ENCODE measurements at places on chromosomes 2 and 18.
A peak's percentile ranks its signal among the peaks of the same experiment; 100 is the strongest.

GRCh38 chr18:65659312-65659711 is 91.5 kb upstream of the CDH7 start:
- no peak for DNase-seq

GRCh38 chr2:50345701-50346591 is 686.0 kb downstream of the NRXN1 start:
- DNase-seq: no peak

- peak; percentile 27 for DNase-seq
These were observed 815 bp downstream of the GMCL1 start for GRCh38 chr2:69830045-69830905.

- DNase-seq: no peak
These were observed 9.1 kb downstream of the TET3 start for GRCh38 chr2:73993778-73994177.

- DNase-seq: no peak
These were observed 138.6 kb upstream of the SCN7A start for GRCh38 chr2:166632616-166633015.

- no peak for DNase-seq
These were observed 3.5 kb downstream of the ACSL3 start for GRCh38 chr2:222864296-222864695.

GRCh38 chr2:96470109-96470508 is 35.0 kb downstream of the NEURL3 start:
- DNase-seq: no peak

GRCh38 chr2:100905132-100905805 is 85.3 kb downstream of the NPAS2 start:
- DNase-seq: no peak
